ENCODE measurements at places on chromosomes 7 and 10.

- no peak for DNase-seq
Observed at GRCh38 chr7:116786791-116787443, 75.5 kb upstream of the CAPZA2 start.

GRCh38 chr7:129748356-129749109 lies 137.0 kb downstream of the NRF1 start:
- DNase-seq: no peak

DNA sequence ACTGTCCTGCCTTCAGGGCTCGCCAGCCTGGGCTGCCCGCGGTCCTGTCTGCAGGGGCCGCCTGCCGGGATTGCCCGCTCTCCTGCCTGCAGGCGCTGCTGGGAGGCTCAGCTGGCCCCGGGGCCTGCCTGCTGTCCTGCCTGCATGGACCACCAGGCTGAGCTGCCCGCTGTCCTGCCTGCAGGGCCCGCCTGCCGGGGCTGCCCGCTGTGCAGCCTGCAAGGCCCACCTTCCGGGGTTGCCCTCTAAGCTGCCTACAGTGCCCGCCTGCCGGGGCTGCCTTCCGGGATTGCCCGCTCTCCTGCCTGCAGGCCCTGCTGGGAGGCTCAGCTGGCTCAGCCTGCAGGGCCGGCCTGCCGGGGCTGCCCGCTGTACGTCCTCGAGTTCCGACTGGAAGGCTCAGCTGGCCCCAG lies 164.4 kb downstream of the GLRX3 start:
- DNase-seq: no peak

DNA sequence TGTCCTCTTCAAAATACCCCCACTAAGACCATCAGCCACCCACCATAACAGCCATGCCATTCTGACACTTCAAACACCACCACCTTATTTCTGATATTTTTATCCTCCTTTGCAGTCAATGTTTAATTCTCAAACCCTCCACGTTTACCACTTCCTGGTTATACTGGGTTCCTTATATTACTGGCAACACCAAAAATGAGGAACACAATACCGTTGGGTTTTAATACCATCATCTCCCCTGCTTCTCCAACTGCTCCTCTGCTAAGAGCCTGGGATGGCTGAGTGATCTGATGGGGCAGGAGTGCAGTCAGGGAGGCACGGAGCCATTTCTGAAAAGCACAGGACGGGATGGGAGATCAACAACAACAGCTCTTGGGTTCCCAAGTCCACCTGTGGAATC lies 140.5 kb downstream of the CHCHD3 start:
- no peak for DNase-seq

GRCh38 chr10:32446536-32447406 lies 831 bp downstream of the CCDC7 start:
- DNase-seq: no peak

- no peak for DNase-seq
Observed at GRCh38 chr7:43679210-43680068, 49.9 kb downstream of the COA1 start.

DNA sequence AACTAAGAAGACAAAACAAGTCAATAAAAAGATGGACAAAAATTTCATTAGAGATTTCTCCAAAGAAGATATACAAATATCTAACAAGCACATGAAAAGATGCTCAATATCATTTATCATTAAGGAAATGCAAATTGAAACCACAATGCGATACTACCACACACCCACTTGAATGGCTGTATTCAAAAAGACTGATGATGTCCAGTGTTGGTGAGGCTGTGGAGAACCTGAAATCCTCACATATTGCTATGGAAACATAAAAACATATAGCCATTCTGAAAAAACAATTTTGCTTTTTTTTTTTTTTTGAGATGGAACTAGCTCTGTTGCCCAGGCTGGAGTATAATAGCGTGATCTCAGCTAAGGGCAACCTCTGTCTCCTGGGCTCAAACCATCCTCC lies 124.1 kb upstream of the LAMB4 start:
- DNase-seq: no peak

GRCh38 chr7:15389073-15389472 lies 172.7 kb downstream of the AGMO start:
- DNase-seq: no peak

DNA sequence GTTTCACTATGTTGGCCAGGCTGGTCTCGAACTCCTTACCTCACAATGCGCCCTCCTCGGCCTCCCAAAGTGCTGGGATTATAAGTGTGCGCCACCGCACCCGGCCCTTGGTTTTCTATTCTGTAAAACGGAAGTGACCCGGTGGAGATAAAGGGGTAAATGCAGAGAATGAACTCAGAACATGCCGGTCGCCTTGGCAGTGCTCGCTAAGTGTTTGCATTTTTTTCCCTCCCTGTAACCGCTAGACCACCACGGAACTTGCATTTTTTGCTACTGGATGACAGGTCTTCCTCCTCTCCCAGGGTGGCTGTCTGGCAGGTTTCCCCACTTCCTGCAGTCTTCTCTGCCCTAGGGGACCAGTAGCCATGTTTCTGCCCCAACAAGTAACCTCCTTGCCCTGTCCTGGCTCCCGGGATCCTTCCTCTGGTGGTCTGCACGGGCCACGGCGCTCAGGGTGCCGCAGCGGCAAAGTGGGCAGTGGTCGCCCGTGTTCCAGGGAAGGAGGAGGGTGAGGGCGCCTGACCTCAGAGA lies 18.8 kb upstream of the GNA12 start:
- DNase-seq: no peak

- DNase-seq: no peak
Observed at GRCh38 chr7:156475666-156476065, 164.9 kb upstream of the RNF32 start.

GRCh38 chr7:148962440-148962822 lies 65.9 kb downstream of the PDIA4 start:
- DNase-seq: no peak

DNA sequence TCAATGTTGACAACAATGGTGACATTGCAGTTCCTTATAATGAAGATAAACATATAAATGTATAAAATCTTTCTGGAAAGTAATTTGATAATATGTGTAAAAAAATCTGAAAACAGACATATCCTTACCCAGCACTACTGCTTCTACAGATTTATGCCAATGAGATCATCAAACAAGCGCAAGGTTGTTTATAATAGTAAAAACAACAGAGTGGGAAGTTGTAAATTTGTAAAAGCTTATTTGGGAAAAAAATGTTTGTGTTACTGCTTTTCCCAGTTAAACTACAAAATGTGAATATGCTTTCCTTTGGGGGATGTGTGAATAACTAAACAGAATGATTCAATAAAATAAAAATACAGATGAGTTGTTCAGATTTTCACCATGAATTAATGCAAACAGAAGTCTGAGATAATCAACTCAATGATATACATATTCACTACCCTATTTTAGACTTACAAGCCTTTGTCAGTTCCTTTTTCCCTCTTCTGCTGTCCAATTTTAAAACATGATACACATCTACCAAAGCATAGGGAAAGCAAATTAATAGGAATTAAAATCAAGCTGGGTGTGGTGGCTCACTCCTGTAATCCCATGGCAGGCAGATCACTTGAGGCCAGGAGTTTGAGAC lies 82.1 kb downstream of the USP6NL start:
- no peak for DNase-seq

GRCh38 chr7:70667406-70667805 lies 464.5 kb upstream of the GALNT17 start:
- DNase-seq: no peak

- DNase-seq: no peak
Observed at GRCh38 chr10:72335394-72336258, 19.1 kb downstream of the DNAJB12 start.

DNA sequence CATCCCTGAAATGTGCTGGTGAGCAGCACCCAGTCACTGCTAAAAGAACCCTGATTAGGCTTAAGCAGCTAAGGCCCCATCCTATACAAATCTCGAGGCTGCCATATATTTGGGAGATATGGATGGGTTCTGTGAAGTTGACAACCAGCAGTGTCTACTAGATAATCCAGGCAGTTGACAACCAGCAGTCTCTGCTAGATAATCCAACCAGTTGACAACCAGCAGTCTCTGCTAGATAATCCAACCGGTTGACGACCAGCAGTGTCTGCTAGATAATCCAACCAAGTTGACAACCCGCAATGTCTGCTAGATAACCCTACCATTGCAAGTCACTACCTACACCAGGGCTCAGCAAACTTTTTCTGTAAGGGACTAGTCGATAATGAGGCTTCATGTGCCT lies 58.3 kb upstream of the KDM7A start:
- no peak for DNase-seq

- DNase-seq: no peak
Observed at GRCh38 chr7:36819639-36820038, 95.3 kb upstream of the AOAH start.

DNA sequence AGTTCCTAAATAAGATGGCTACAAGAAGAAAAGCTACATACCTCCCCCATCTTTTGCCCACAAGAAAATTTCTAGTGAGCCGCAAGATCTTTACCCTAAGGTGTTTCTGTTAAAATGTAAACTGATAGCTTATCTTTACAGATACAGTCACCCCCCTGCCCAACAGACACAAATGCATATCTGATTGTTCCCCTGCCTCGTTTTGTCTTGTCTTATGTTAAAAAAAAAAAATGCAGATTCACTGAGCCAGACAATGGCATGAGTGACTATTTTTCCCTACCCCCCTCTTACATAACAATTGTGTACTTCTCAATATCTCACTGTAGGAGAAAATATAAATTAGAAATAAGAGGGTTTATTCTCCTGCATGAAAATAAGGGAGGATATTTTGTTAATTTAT lies 8.5 kb downstream of the ZNF138 start:
- no peak for DNase-seq

DNA sequence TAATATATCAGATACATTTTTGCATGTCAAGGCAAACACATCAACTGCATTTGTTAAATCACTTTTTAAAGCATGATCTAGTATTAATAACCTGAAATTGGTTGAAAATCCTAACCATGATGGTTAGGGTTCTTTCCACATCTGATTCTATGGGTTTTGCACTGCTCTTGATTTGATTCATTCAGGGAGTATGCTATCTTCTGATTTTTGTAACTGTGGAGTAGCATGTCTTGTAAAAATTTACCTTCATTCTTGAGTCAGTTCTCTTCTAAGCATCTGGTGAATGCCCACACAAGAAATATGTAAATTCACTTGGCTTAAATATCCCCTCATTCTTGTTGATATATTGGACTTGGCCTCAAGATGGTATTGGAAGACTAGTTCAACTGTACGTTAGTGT lies 178.7 kb downstream of the KLF6 start:
- DNase-seq: no peak

DNA sequence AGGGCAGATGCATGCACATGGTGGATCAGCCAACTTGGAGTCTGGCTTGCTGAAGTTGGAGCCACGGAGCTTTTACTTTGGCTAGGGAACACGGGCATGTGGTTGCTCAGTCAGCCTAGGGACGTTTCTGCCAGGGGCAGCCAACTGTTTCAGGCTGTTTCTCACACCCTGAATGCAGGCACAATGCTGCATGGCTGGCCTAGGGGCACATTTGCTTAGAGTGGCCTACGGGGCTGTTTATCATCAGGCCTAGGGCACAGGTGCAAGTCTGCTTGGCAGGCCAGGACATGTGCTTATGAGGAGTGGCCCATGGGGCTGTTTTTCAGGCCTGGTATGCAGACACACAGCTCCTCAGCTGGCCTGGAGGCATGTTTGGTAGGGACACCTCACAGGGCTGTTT lies 107.4 kb downstream of the GSAP start:
- no peak for DNase-seq

DNA sequence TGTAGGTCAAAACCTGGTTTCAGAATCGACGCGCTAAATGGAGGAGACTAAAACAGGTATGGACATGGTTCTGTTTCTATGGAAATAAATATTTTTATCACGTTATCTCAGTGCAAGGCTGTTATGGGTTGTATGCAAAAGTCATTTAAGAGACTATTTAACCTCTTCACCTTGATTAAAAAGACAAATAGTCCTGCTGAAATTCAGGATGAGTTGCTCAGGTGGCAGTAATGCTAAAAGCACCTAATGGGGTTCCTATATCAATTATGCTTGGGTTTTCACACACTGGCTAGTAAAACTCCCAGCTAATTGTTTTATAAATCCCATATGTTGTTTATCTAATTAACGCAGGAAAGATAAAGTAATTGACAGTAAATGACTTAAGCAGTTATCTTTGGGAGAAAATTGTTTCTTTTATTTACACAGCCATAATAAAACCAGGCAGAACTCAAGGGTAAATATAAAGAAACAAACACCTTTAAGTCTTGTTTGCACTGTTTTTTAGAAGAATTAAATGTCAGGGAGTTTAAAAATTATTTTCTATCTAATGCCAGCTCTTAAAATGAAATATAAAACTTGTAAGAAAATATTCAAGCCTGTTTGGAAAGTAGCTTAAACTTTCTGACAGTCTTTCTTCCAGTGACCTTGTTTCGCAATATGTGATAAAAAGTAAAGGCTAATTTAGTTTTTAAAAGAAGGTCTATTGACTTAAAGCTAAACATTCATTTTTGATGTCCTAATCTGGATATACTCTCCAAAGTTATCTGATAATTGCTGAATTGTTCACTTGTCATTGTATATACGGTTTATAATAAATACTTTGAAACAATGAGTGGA lies 3.2 kb downstream of the HHEX start:
- DNase-seq: no peak

DNA sequence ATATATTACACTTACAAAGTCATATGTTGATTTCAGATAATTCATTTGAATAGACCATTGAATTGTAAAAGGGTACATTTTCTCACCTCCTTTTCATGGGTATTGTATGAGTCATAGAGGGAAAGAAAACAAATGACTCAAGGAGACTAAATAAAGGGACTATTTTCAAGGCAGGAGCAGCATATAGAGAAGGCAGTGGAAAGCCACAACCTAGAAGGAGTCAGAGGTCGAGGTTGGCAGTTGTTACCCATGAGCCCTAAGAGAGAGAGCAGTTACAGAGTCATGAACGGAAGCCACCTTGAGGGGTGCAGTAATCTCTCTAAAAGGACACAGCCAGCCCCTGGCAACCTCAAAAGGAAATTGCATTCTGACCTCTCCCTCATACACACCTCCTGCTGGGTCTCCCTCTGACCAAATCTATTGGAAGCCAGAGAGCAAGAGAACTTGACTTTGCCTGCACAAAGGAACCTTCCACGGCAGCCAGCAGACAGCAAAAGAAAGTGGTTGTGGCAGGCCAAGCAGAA lies 137.9 kb downstream of the GRM8 start:
- DNase-seq: no peak

DNA sequence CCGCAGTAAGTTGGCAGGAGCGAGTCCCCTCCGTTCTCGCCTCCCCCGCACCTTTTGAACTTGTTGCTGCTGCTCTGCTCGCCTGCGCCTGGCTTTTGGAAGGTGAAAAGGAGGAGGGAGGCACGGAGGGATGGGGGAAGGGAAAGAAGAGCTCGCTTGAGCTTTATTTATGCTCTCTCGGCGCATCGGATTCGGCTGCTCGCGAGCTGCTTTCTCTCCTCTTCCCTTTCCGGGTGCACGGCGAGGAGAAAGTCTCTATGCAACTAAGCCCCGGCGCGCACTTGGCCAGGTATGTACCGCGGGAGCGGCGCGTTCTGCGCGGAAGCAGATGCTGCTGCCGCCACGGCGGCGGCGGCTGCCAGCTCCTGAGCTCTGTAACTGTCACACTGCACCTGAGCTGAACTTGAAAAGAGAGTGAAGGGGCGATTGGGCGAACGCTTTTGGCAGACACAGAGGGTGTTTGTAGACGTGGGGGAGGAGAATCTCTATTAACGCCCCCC lies 551 bp downstream of the KCND2 start:
- no peak for DNase-seq
